ENCODE measurements at places on chromosomes 3 and 15.

- DNase-seq: no peak
Observed at GRCh38 chr3:34844323-34844620, 795.1 kb upstream of the ARPP21 start.

DNA sequence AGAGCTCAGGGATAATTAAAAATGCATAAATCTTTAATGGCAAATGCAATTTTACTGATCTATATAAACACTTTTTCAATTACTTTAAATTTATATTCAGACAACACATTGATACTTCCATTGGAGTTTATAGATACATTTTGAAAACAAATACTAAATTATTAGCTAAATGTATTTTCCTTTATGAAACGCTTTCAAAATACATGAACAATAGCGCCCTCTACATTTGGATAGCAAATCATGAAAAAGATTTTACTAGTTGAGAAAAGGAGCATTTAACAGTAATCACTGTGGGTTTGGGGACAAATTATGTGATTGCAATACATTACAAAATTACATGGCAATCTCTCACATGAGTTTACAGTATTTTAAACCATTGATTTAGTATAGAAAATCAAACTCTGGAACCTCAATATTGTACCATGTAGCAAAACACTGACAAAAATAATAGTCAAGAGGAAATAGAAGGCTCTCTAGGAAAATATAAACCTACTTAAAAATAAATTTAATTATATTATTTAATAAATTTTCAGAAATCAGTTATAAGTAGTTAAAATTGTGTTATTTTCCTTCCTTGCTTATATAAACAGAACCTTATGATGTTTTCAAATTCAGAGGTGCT lies 207.9 kb downstream of the ZIC1 start:
- DNase-seq: peak; percentile 34

DNA sequence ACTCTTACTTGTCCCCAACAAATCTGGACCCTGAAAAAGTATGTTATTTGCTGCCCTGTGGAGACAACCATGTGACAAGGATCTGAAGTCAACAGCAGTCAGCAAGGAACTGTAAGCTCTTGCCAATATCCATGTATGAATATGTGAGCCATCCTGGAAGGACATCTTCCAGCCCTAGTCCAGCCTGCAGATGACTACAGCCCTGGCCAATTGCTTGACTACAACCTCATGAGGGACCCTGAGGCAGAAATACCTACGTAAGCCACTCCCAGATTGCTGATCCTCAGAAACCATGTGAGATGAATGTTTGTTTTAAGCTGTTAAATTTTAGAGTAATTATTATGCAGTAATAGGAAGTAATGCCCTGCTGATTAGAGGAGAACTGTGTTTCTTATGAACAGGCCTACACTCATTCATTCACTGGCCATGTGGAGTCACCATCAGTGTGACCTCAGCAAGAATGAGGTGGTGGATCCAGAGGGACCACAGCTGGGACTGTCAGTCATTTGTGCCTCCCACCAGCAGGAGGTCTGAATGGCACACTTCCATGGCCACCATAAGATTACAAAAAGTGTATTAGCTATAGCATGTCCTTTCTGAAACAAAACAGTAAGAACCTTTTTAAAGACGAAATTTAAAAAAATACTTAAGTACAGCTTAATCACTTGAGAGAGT lies 92.6 kb downstream of the TFDP2 start:
- no peak for DNase-seq

DNA sequence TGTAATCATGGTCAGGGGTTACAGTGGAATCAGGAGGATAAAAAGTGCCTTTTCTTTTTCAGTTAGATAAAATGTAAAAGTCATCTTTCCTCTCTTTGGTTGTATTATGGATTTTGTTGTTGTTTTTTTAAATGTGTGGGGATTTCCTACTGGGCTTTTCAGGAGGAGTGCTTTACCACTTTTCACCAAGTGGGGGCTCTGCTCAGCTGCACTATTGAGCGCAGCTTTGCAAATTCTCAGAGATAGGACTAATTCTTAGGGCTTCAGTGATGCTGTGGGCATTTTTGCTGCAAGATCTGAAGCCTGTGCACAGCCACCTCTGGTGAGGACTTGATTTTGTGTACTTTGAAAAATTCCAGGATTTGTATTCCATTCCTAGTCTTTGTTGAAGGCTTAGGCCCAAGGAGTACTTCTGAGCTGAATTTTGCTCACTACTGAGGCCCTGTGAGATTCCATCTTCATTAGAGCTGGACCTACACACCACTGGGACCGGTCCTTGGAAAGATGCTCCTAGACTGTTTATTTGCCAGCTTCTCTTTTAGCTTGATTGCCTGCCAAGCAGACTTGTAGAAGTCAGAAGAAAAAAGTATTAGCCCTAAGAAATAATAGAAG lies 7.5 kb downstream of the GNB5 start:
- no peak for DNase-seq

DNA sequence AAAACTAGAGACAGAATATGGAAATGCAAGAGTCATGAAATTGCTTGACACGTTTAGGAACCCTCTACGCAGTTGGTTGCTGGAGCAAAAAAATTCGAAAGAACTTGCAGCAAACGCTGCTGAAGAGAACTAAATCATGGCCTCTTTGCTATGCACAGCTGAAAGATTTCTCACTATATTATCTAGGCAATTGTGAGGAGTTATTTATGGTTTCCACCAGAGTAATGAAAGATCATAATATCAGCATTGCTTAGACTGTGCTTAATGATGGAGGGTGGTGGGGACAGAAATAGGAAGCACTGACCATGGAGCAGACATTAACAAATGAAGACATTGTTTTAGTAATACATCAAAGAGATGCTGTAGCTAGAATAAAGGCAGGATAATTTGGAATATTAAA lies 593.4 kb upstream of the ZNF717 start:
- no peak for DNase-seq

- no peak for DNase-seq
Observed at GRCh38 chr3:74562558-74563269, 51.7 kb downstream of the CNTN3 start.

GRCh38 chr3:31622636-31623288 lies 90.0 kb downstream of the STT3B start:
- DNase-seq: no peak

DNA sequence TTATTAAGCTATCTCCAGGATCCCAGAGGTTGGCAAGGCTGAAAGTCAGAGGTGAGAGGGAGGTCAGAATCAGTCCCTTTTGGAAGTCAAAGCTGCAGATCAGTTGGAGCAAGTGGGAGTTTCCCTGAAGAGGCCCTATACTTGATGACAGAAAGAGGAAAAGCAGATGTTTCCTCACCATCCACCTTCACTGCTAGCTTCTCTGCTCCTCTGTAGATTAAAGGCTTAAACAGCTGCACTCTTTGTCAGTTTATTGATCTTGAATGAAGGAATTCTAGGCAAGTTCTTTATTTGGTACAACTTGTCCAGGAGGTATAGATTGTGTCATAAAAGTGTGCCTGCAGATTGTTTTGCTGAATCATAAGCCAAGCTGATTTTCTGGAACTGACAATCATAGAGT lies 408.2 kb upstream of the TGFBR2 start:
- DNase-seq: no peak

GRCh38 chr3:129481766-129482332 lies 41.8 kb downstream of the IFT122 start:
- no peak for DNase-seq

DNA sequence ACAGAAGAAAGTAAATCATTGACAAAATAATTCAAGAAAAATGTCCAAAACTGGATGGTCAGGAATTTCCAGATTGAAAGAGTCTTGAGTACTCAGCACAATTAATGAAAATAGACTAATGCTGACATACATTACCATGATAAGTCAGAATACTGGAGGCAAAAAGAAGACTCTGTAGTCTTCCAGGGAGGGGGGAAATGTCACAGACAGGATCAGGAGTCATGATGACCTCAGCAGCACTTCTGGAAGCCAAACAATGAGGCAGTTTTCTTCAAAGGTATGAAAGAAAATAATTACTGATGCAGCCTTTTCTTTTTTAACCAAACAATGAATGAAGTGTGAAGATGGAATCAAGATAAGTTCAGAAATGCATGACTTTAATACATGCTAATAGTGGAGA lies 30.1 kb upstream of the SLC22A13 start:
- DNase-seq: no peak

DNA sequence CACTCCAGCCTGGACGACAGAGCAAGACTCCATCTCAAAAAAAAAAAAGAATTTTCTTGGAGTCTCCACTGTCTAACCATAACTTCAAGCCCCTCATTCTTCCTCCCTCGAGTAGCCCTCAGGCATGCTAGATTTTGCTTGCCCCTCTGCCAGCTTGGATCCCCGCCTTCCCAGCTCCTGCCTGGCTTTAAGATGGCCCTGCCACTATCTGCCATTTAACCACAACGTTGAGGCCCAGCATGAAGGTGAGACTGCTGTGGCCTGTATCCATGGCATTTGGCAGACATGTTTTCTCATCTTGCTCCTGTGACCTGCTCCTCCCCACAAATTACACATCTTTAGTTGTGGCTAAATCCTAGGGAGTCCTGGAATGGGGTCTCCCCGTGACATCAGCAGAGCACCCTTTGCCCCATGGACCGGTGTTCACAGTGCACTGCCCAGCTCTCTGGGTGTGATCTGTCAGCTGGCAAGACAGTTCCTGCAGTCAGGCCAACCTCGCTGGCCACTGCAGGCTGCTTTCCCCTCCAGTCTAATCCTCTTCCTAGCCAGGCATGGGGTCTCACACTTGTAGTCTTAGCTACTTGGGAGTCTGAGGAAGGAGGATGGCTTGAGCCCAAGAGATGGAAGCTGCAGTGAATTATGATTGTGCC lies 10.4 kb downstream of the VPS18 start:
- no peak for DNase-seq

GRCh38 chr3:42961633-42962032 lies 17.5 kb upstream of the GASK1A start:
- peak; percentile 11 for DNase-seq

DNA sequence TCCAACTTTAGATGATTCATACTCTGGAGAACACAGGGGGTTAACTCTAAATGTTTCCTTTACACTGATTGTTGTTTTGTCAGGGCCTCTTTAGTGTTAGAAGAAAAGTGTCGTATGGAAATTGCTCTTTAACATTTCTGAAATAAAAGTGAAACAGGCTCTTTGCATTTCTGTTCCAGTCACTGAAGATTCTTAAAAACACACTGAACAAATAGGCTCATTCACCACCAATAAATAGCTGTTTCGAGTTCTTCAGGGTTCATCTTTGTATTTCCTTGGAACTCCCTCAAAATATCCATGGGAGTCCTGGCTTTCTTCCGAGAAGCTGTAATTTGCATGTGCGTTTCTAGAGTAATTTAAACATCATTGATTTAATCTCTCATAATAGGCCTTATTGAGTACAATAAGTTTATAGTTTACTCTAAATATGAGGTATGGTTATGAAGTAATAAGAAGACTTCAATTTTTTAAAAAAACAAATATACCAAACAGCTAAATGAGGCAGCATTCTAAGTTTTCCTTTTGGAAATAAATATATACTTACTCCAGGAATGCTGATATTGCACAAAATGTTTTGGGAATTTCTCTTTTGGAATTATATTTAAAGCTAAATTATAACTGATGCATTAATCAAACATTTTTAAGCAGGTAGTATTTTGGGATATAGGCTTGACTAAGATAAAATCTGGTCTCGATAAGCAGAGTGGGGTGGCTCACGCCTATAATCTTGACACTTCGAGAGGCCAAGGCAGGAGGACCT lies 327.4 kb downstream of the EPHA3 start:
- no peak for DNase-seq

GRCh38 chr3:71309342-71309741 lies 274.2 kb downstream of the FOXP1 start:
- DNase-seq: peak; percentile 40

DNA sequence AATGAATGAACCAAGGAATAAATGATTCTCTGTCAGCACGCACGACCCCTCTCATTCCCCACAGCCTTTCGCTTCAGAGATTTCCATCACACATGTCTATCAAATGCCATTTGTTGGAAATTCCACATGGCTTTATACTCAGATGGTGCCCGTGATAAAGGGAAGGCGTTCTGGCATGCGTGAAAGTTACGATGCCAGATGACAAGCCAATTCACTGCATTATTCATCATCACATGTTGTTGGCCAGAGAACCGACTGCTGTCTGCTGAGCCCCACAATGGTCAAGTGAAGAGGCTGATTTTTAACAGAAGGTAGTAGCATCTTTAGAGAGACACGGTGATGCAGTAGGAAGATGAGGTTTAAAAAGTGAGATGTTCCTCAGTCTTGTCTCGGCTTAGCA lies 74.1 kb upstream of the FRMD4B start:
- no peak for DNase-seq

- no peak for DNase-seq
Observed at GRCh38 chr3:46719735-46720271, 2.1 kb upstream of the PRSS50 start.

- DNase-seq: no peak
Observed at GRCh38 chr15:29435811-29436210, 166.2 kb upstream of the NSMCE3 start.

DNA sequence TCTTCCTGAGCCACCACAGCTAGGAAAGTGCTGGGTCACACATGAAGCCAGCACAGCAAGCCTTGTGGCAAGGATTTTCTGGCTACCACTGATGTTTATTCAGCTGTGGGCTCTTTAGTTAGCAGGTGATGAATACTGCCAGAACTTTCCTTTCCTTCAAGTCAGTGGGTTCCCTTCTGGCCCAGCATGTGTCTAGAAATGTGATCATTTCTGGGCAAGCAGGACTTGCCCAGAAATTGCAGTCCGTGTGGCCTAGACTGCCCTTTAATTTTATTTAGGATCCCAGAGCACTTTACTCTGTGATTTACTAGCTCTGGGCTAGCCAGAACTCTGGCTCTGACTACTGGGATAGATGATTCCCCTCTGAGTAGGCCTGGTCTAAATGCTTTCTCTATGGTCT lies 397.5 kb downstream of the ZIC4 start:
- no peak for DNase-seq

DNA sequence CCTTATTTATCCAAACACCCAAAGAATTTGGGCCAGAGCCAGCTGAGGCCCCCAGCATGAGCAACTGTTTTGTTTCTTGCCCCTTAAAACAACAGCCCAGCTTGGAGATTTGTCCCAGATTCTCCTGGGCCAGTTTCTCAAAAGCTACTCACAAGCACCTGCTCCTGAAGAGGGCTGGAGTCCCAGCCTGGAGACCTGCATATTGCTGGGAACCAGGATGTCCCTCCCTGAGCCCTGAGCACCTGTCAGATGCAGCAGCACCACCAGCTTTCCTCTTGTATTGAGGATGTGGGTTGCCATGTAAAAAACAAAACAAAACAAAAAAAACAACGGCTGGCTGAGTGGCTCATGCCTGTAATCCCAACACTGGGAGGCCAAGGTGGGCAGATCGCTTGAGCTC lies 7.0 kb upstream of the RFT1 start:
- no peak for DNase-seq

- DNase-seq: no peak
Observed at GRCh38 chr15:84817466-84818081, 418 bp downstream of the ALPK3 start.

DNA sequence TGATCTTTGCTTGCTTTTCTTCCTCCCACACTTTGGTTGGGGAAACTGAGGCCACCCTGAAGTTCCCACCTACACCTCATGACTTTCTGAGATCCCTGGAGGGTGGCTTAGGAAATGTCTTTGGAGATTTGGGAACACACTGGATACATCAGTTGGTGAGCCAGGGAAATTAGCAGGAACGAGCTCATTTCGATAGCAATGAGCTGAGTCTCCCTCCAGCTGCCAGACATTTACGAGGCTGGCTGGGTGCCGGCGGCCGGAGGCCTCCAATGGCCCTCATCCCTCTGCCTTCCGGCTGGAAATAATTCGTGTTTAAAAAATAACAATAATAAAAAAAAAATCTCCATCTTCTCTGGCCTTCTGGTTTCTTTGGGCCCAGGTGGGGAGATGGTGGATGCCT lies 38.8 kb downstream of the SMAD6 start:
- no peak for DNase-seq

All from DMS 273 treated with DMSO at 0.1 percent for 48 hours (cell line).